H7 (cell line): ENCODE measurements at places on chromosomes 7 and 10. TPM values are rescaled to one million over a fixed set of nuclear protein-coding genes. Genes with fewer than 3 reads are reported as not detected.

TMEM176A gene
- total RNA-seq = not detected in 2 replicates

BMPER gene
- total RNA-seq = 0.41 and 2.4 TPM in 2 replicates

EPDR1 gene
- total RNA-seq = 7.3 and 8.3 TPM in 2 replicates

GJD4 gene
- total RNA-seq = not detected in 2 replicates

PNLIPRP2 gene
- not detected in 2 replicates for total RNA-seq

DNA sequence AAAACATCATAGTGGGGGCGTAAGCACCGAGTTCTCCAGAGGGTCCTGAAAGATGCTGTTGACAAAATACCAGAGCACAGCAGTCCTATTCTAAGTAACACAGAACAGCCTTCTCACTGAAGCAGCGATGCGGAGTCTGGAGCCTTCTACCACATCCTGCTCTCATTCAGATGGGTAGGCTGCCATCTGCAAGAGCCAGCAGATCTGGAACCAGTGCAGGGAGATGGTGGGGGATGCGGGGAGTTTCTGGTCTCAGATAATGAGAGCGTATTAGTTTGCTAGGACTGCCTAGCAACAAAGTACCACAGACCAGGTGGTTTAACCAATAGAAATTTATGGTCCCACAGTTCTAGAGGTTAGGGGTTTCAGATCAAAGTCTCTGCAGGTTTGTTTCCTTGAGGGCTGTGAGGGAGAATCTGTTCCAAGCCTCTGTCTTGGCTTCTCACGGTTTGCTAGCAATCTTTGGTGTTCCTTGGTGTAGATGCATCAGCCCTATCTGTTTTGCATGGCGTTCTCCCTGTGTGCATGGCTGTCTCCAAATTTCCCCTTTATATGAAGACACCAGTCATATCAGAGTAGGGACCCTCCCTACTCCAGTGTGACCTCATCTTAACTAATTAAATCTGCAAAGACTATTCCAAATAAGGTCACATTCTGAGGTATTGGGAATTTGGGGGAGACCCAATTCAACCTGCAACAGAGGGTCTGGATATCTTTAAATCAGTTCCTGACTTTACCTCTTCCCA is 52.0 kb upstream of the STEAP1B start:
- no peak for DNase-seq

DNA sequence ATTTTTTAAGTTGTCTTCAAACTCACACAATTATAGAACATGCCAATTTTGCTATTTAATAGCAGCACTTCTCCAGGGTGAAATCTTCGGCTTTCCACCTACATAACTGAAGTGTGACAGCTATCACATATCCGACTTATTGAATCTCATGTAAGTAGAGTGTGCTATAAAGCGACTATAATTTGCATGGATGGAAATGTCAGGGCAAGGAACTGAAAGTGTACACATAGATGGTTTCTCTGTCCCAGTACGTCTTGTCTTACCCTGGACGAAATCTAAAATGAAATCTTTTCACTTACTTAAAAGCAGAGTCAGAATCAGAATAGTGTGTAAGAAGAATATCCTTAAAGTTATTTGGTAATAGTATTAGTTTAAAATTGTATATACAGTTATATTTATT is 132.3 kb downstream of the THSD7A start:
- no peak for DNase-seq

DNA sequence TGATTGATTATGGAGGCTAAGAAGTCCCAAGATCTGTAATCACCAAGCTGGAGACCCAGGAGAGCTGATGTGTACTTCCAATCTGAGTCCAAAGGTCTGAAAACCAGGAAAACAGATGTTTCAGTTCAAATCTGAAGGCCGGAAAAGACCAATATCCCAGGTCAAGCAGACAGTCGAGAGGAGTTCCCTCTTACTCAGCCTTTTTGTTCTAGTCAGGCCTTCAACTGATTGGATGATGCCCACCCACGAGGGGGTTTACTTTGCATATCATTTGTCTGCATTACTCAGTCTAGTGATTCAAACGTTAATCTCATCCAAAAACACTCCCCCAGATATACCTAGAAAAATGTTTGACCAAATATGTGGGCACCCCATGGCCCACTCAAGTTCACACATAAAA is 7.4 kb upstream of the ARID5B start:
- no peak for DNase-seq

- DNase-seq = no peak
These were observed 71.9 kb upstream of the TNS3 start for GRCh38 chr7:47653550-47654411.

DNA sequence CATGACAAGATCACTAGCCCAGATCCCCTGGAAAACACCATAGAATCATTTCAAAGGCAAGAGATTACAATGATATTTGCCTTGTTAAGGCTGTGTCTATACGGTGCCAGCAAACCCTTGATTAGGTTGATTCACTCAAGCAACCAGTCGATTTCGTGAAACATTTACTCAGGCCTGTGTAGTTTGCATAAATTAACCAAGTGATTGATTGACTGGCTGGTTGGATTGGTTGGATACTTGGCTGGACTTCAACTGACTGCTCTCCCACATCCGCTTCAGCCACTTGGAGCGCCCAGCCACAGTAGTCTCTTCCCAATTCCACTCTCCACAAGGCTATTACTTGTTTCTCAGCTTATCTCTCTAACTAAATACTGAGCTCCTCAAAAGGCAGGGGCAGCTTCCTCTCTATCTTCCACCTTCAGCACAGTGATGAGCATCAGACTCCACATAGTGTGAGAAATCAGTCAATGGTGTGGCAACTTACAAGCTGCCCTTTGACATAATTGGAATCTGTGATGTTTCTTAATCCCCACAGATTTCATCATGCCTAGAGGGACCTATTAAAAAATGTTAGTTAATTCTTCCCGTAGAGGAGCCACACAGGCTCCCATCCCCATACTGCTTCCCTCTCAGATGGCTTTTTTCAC is 217.4 kb downstream of the GRM8 start:
- DNase-seq = no peak

DNA sequence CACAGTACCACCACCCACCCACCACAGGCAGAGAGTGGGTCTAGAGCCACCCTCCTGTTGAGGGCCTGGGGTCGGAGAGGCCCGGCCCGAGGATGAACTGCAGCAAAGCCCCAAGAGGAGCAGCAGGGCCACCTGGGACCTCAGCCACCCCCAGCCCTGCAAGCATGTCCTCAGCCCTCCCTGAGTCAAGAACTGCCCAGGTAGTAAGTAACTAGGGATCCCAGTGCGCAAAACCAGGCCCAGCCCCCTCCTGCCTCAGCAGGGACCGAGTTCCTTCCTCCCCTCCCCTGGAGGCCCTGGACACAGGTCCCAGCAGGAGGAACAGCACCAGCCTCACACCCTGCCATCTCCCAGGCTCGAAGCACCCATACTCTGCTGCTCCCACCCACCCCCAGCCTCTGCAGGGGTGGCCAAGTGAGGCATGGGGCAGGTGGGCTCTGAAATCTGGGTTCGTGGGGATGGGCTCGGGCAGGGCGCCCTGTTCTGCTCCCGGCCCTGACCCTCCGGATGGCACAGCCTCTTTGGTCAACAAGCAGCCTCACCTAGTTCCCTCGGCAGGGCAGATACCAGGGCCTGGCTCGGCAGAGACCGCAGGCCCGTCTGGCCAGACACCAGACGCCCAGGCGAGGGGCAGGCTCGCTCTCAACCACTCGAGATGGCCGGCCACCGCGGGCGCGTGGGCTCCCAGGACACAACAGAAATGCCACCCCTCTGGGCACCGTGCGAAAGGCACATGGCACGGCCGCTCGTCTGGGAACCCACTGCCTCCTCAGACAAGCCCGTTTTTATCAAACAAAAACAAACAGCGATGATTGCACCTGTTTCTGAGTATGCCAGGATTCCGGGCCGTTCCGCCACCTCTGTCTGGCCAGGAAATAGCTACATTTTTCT is 15.2 kb downstream of the PDGFA start:
- DNase-seq = no peak

DNA sequence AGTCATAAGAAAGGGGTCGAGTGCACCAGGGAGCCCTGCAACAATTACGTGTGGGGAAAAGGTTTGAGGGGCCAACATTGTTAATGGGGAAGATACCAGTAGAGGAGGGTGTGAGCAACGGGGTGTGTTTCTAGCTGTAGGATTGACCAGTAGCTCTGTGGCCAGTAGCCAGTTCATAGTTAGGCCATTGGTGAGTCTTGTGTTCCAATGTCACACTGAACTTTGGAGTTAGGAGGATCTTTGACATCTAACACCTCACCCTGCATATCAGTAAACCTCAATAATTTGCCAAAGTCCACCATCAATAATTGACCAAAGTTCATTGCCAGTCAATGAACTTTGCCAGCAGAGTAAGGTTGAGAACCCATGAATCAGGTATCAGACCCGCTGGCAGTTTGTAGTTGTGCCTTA is 168.8 kb downstream of the CPED1 start:
- no peak for DNase-seq

- peak; percentile 82 for DNase-seq
These were observed 252.5 kb downstream of the RPS24 start for GRCh38 chr10:78286186-78286585.

GRCh38 chr10:8840356-8840755 is 785.9 kb downstream of the GATA3 start:
- DNase-seq = peak; percentile 24

DNA sequence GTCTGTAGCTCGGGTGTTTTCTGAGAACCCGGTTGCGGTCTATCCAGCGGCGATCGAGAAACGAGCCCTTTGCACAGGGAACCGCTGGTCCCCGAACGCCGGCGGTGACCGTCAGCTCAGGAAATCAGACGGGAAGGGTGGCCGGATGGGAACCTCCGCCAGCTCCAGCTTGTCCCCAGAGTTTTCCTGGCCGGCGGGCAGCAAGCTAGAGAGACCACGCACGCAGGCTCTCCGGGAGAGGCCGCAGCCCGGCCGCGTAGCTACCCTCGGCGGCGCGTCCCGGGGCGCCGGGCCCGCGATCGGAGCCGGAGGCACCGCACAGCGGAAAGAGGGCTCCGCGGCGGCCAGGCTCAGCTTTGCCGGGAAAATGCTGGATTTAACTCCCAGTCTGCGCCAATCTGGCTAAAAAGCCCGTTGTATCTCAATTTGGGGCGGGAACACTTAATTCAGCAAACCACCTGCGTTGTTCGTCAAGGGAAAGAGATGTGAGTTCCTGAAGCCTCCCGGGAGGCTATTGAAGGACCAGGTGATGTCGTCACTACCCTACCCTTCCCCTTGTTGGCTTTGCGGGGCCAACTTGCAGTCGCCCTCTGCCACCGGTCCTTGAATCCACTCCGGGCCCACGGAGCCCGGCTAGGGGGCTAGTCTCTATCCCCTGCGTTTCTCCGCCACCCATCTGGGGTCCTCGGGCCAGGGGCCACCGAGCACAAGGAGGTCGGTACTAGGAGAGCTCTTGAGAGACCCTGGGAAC is 859 bp upstream of the CH25H start:
- DNase-seq = peak; percentile 71
